NCI-H460 (cell line): ENCODE measurements at places on chromosomes 12 and 14. TPM values are rescaled to one million over a fixed set of nuclear protein-coding genes. Genes with fewer than 3 reads are reported as not detected.

GRCh38 chr14:83779266-83779665, 1750.7 kb upstream of the FLRT2 start:
- no peak for DNase-seq

DNA sequence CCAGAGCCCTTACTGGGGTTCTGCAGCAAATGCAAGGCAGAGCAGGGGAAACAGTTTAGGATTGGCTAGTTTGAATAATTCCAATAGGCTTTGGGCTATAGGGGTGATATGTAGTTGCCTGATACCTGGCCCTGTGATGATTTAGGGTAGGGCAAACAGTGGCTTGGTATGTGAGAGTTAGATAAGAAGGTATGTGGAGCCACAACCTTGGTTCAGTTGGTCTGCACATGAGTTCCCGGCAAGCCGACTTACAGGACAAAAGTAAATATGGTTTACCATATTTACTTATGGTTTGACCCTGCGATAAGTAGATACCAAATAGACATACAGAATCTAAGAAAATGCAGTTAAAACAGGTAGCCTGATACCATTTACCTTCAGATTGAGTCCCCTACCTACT, 8.3 kb upstream of the CAPRIN2 start:
- DNase-seq = no peak

GRCh38 chr12:108193917-108194316, 64.8 kb downstream of the WSCD2 start:
- DNase-seq = peak; percentile 28

DNA sequence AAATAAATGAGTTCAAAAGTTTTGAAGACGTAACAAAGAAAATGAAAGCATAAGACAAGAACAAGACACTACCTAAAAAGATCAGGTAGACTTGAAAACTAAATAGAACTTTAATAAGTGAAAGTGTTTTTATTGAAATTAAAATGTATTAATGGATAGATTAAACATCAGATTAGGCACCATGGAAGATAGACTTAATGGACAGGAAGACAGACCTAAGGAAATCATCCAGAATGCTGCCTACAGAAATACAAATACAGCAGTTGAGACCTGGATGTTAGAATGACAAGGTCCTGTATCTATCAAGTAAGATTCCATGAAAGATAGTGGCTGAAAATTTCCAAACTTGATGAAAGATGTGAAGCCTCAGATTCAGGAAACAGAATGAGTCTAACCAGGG, 11.5 kb downstream of the PLEKHH1 start:
- no peak for DNase-seq

- no peak for DNase-seq
These were observed 60.8 kb upstream of the TSPAN8 start for GRCh38 chr12:71218616-71219015.

- DNase-seq = peak; percentile 8
These were observed 608.4 kb downstream of the FSCB start for GRCh38 chr14:43898687-43899086.

DNA sequence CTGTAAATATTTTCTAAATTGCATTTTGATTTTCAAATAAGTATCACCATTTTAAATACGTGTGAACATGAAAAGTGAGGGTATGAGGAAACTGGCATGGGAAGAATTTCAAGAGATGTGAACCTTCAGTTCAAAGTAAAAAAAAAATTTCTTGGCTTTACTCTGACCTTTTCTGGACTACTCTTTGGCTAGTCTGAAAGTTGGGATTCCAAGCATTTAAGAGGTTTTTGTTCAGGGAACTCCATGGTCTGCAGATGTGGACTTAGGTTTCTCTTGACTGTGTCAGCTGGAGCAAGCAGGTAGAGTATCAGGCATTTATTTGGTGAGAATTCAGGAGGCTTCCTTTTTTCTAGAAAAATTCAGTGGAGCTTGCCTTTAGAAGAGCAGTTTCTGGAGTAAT, 311.6 kb downstream of the LRIG3 start:
- DNase-seq = no peak

DNA sequence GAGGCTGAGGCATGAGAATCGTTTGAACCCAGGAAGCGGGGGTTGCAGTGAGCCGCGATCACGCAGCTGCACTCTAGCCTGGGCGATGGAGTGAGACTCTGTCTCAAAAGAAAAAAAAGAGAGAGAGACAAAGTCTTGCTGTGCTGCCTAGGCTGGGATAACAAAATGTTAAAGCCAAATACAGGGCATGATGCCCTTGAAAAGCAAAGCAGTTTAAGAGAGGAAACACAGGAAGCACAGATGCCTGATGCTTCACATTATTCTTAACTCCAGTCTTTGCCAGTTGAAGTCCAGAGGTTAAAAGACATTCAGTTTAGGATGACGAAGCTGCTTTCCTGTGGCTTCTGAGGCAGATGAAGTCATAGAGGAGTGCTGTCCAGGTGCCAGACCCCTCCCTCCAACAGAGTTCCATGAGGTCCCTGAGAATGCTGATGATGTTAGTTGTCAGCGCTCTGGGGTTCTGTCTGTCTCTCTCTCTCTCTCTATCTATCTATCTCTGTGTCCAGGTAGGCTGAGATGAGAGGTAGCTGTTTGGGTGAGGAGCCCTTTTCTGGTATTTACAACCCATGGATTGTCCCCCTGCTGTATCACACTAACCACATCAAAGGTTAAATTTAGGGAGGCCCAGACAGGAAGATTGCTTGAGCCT, 4.9 kb upstream of the MRPL52 start:
- no peak for DNase-seq

DNA sequence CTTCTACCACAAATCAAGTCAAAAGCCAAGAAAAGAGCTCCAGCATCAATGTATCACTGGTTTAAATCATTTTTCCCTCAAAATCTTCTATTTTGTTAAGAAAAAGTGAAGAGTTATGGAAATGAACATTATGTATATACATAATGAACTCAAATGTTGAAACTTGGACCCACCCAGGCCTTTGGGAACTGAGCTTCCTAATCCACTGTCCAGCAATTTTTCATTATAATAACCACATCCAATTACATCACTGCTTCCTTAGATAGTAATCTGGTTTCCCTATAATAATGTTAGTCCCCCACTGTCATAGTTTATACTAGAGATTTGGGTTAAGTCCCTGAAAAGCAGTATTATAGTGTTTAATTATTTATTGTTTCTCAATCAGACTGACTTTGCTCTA, 170.9 kb downstream of the PIK3C2G start:
- DNase-seq = no peak

DNA sequence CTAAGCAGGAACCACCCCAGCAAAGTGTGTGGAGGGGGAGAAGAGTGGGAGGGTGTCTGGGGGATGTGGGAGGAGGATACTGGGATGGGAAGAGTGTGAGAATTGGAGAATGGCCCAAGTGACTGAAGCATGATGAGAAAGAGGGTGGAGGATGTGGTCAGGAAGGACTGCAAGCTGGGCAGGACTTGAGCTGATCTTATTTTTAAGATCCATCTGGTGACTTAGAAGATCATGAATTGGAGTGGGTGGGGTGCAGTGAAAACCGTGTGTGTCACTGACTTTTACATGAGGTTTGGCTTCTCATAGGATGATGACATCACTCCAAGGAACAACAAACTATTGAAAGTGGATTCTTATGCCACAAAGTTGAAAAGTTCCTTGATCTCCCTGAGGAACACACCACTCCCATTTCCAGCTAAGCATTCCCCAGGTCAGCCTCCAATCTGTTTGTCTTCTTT, 287.5 kb downstream of the GALC start:
- DNase-seq = no peak

DNA sequence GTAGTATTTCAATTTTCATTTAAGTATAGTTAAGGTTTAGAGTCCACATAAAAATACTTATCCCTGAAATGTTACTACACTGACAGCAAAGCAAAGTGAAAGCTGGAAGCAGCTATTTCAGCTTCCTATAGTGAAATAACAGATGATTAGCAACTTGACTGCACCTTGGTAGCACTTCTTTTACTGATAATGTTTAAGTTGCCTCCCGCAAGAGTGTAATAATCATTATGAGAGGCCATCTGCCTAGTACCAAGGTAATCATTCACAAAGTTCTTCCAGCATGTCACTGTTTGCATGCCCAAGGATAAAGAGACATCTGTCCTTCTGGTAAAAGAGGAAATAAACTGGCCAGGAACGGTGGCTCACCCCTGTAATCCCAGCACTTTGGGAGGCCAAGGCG, 69.8 kb downstream of the LIN7A start:
- no peak for DNase-seq

DNA sequence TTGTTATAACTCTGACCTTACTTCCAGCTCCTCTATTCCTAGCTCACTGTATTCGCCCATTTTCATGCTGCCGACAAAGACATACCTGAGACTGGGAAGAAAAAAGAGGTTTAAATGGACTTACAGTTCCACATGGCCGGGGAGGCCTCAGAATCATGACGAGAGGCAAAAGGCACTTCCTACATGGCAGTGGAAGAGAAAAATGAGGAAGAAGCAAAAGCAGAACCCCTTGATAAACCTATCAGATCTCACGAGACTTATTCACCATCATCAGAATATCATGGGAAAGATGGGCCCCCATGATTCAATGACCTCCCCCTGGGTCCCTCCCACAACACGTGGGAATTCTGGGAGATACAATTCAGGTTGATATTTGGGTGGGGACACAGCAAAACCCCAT, 14.5 kb upstream of the PHC1 start:
- DNase-seq = no peak

DNA sequence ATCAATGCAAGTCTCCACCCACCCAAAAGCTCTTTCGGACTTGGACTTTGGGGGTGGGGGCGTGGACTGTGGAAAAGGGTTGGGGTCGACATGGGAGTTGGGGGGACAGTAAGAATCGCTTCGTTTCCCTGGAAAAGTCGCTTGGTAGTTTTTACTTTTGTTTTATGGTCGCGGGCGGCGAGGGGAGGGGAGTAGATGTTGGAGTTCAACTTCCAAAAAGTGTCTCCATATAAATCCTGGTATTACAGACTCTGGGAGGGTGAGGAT, 568 bp upstream of the BCL11B start:
- DNase-seq = no peak

GRCh38 chr12:91213-91612, 24.6 kb downstream of the IQSEC3 start:
- no peak for DNase-seq

GRCh38 chr12:61521258-61521657, 738.9 kb upstream of the USP15 start:
- DNase-seq = no peak

DNA sequence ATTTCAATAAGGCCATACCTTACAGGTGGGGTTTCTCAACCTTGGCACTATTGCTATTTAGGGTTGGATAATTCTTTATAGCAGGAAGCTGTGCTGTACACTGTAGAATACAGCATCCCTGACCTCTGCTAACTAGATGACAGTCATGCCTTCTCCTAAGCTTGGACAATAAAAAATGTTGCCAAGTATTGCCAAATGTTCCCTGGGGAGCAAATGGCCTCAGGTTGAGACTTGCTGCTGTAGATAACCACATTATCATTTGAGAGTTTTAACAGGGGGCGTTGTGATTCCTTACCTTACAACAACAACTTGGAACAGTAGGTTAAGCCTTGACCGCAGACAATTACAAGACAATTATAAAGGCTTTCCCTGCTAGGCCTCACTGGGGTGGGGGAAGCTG, 1073.6 kb upstream of the TMEM132C start:
- no peak for DNase-seq

DNA sequence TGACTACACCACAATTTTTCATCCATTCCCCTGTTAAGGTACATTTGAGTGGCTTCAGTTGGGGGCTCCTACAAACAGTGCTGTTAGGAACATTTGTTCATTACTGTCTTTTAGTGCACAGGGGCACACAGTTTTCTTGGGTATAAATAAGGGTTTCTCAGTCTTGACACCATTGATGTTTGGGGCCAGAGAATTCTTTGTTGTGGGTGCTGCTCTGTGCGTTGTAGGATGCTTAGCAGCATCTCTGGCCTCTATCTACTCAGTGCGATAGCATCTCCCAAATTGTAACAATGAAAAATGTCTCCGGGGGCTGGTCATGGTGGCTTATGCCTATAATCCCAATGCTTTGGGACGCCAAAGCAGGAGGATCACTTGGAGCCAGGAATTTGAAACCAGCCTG, 153.0 kb upstream of the MYL2 start:
- DNase-seq = no peak

DNA sequence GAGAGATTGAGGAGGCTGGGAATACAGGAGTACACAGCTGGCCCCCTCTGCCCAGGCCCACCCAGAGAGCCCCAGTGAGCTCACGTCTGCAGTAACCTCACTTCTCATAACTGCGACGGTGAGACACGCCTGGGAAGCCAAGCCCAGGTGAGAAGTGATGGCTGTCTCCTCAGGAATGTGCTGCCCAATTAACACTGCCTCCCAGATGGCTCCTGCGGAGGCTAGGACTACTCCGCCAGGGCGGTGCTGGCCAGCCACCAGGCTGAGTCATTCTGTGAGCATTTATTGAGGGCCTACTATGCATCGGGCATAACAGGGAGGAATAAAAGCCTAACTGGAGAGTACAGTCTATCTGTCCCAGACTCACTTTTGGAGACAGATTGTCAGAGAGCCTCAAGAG, 9.3 kb upstream of the TMEM106C start:
- no peak for DNase-seq

DNA sequence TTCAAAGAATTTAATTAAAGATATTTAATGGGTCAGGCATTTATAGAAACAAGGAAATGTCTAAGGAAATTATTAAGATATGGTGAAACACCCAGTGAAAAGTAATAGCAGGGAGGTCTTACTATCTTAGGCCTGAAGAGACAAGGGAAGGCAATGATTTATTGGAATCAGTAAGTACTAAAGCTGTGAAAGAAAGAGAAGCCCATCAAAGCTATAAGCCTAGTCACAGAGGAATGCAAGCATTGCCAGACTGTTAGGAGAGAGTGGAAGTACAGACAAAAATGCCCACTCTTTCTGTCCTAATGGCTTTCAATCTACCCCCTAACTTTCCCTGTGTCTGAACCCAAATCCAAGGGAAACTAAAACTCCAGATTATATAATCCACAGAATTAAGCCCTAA, 69.2 kb upstream of the PIK3C2G start:
- no peak for DNase-seq

DNA sequence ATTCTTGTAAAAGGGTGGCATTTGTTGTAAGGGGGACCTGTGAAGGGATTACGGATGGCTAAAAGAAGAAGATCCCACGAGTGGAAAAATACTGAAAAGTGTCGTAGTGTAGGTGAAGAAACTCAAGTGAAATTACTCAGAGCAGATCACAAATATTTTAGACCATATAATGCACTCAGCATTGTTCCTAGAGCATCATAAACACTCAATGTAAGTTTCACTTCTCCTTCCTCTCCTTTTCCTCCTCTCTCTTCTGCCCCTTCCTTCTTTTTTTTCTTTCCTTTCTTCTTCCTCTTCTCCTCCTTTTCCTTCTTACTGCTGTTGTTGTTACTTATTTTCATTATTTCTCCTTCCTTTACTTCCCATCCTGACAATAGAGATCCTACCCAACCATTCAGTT, 445.6 kb downstream of the ADAMTS20 start:
- no peak for DNase-seq

Gene TSPAN19
- total RNA-seq = 0.10 TPM in 1 of 2 replicates, not detected in the other

Gene PCED1B
- total RNA-seq = 1.8 and 2.5 TPM in 2 replicates

Gene SLC4A8
- 0.29 and 0.35 TPM in 2 replicates for total RNA-seq

Gene CLEC6A
- not detected in 2 replicates for total RNA-seq

Gene RTN1
- total RNA-seq = 68.2 and 70.2 TPM in 2 replicates

Gene CLEC4C
- not detected in 2 replicates for total RNA-seq

Gene TMPRSS12
- not detected in 2 replicates for total RNA-seq

Gene TPPP2
- total RNA-seq = not detected in 2 replicates

Gene CCDC198
- not detected in 2 replicates for total RNA-seq

Gene CFAP54
- total RNA-seq = 0.20 and 0.72 TPM in 2 replicates

Gene PTPRQ
- total RNA-seq = 0.17 and 0.43 TPM in 2 replicates

Gene SYNDIG1L
- not detected in 2 replicates for total RNA-seq
